ENCODE measurements at places on chromosomes 6 and 20.

DNA sequence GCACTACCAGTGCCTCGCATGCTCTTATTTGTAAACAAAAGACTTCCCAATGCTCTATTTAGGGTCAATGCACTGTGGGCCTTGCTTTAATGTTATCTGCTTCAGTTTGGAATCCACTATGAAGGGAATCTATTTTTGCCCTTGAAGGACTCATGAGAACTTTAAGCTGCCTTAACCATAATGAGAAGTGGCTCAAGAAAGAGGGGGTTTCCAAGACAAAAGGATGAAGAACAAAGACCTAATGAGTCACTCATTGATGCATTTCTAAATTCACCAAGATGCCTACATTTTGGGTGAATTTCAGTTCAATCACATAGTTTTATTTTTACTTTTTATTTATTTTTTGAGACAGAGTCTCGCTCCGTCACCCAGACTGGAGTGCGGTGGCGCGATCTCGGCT lies 228.2 kb downstream of the LY86 start:
- no peak for DNase-seq

DNA sequence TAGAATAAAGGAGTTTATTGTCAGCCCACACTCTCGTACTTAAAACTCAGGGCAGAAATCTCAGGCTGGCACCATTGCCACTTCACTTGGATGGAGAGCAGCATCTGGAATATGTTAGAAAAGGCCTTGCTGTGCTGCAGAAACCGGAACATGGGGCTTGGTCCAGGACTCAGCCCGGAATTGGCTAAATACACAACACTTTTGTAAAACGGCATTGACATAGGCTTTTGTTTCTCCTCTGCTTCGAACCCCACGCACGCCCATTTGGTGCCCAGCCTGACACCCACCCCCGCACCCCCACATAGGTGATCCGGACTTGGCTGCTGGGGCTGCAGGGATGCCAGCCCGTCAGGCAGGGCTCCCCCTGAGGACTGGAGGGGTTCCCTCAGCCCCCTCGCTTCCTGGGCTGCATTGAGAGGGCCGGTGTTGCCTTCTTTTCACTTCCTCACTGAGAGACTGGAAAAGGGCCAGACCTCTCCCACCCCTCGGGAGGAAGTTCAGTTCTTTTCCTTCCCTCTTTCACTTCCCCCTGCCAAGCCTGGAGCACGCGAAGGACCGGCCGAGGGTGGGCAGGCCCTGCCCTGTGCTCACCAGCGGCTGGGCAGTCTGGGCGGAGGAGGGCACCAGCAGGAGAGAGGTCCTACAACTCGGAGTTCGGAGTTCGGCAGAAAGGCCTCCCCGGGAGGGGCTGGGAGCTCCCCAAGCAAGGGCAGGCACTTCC lies 17.9 kb upstream of the CST3 start:
- DNase-seq, result peak; percentile 34

- no peak for DNase-seq
Measured at GRCh38 chr6:168060521-168060931, 18.5 kb downstream of the FRMD1 start.

DNA sequence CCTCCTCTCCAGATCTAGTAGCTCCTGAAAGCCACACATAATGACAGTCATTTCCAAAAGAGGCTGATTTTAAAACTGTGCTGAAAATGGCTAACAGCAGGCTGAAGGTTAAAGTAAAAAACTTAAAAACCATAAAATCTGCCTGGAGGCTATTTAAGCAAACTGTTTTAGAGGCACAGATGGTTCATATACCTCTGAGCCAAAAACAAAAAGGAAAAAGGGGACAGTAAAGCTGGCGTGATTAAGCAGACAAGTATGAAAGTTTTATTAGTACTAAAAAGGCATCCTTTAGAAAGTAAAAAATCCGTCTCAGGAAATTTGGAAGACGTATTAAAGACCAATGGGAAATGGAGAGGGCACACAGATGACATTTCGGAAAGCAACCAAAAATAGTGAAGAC lies 55.8 kb downstream of the SOBP start:
- no peak for DNase-seq

GRCh38 chr6:6405997-6406714 lies 85.7 kb upstream of the F13A1 start:
- DNase-seq, result no peak
